Hematopoietic multipotent progenitor cell treated with erythropoietin and hydrocortisone succinate and interleukin-3 and kit ligand, for 15 days (in vitro differentiated cells): ENCODE measurements at places on chromosomes 16 and 17.

DNA sequence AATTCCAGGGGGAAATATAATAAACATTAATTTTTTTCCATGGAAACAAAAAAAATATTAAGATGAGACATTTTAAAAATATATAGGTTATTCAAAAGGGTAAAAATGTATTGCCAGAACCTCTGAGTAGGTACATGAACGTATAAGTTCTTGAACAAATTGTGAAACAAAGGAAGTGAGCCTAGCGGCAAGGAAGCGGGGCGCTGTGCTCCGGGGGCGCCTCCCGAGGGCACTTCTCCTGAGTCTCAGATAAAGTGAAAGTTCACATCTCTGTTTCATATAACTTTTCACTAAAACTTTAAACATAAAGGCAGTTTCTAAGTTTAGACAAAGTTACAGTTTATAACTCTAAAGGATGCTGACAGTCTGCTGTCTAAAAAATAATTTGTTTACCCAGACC is 52.3 kb downstream of the TNRC6C start:
- DNase-seq: no peak

- DNase-seq: no peak
Measured at GRCh38 chr16:31242206-31242605, 17.6 kb upstream of the ITGAM start.

DNA sequence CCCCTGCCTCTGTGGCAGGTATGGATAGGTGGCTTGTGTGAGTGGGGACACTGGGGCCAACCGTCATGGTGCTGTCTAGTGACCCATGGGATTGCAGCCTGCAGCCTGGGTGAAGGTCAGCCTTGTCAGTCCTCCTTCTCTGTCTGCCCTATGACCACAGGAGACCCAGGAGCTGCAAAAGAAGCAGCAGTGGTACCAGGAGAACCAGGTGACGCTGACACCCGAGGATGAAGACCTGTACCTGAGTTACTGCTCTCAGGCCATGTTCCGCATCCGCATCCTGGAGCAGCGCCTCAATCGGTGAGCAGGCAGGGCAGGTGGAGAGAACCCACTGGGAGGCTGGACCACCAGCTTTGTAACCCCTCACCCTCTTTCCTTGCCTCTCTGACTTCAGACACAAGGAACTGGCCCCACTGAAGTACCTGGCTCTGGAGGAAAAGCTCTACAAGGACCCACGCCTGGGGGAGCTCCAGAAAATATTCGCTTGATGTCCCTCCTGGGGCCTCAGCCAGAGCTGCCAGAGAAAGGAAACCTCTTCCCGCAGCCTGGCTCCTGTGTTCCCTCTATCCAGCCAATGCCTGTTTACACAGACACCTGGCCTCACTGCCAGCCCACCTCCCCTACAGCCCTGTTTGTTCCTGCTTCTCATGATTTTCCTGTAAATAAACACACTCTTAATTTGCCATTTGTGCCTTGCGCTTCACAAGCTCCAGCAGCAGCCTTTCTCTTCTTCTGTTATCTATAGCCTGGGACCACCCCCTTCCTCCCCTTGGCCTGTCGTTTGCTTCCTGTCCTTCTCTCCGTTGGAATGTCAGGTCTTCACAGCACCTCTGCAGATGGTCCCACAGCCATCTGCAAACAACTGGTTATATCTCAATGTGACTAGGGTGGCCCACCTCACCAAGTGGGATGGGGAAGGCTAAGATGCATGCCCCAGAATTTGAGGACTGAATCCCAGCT is 4.5 kb upstream of the KATNB1 start:
- no peak for DNase-seq

- DNase-seq: no peak
Measured at GRCh38 chr17:29442451-29442850, 52.3 kb downstream of the TAOK1 start.

GRCh38 chr17:35523296-35523695 is 14.2 kb downstream of the SLFN12L start:
- DNase-seq: no peak

GRCh38 chr17:2580151-2580550 is 13.3 kb upstream of the PAFAH1B1 start:
- no peak for DNase-seq

DNA sequence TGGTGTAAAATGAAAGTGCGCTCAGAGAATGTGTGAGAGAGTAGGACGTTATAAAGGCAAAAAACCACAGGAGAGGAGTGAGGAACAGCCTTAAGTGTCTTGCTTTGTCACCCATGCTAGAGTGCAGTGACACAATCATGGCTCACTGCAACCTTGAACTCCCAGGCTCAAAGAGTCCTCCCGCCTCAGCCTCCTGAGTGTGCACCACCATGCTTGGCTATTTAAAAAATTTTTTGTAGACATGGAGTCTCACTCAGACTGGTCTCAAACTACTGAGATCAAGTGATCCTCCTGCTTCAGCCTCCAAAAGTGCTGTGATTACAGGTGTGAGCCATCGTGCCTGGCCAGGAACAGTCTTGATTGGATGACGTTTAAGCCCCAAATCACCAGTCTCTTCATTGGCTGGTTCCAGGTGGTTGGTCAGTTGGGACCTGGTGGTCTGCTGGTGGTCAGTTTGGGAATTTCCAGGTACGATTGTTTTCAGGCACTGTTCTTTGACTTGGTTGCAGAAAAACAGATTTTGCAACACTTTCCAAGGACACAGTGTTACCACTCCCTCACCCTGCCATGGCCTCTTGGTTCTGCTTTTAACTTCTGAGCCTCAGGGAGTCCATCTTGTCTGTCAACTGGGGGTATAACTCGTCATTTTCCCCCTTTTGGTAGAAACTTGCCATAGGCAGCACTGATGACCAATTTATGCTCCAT is 21.2 kb downstream of the DHODH start:
- DNase-seq: no peak
